ENCODE measurements at places on chromosomes 5 and 9.

DNA sequence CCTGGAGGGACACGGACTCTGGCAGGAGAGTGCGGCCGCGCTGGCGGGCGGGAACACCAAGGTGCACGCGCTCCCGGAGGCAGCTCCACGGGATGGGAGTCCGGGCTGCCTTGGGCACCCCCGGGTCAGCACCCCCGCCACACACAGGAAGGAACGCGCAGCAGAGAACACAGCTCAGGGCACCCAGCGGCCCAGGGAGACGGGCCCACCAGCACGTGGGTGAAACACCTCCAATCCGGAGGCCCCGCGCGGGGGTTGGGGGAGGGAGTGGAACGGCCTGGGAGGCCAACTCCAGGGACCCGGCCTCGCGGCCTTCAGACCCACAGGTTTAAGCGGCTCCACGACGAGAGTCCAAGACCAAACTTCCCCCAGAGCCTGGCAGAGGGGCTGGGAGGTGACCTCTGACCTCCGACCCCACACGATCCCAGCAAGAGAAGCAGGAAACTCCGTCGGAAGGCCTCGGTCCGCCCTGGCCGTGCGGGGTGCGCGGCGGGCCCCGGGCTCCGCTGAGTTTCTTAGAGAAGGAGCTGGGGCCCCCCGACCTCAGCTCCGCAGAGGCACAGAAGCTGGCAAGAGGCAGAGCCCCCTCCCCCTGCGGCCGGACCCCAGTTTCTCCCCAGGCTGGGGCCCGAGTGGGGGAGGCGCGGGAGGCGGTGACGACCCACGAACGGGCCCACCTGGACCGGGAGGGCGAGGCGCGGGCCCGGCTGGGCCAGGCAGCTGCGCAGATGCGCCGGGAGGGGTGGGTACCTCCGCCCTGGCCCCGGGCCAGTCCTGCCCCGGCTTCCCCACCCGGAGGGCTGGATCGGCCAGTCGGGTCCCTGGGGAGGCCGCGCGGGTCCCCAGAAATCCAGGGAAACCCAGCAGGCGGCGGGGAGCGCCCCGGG, 851 bp downstream of the NACC2 start:
- DNase-seq, result peak; percentile 51

DNA sequence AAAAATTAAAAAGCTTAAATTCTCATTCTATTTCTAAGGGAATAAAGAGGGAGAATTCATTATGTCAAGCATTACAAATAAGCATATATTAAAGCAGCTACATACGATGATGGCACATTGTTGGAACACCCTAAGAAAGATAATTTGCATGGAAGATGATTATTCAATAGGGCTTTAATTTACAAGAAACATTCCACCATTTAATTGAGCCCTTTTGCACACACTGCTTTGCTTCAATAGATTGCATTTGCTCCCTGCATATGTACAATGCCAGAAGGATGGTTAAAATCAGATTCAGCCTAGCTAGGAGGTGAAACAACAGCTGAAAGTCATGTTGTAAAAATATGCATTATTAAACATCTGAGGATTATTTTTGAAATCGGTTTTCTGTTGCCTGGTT, 21.8 kb downstream of the KIAA1958 start:
- DNase-seq, result no peak

DNA sequence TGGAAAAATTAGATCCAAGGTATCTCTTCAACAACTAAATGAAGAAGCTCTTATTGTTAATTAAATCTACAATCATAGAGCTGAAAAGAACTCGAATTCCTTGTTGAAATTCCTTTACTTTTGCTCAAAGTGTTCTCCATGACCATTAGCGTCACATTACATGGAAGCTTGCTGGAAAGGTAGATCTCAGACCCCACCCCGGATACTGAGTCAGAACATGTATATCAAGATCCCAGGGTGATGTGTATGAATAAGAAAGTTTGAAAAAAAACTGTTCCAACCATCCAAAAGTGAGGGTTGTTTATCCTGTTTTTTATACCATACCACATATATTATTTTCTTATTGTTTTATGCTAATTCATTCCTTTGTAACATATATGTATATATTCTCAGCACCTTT, 237.1 kb upstream of the PUM3 start:
- DNase-seq, result no peak

GRCh38 chr5:11684607-11685006, 219.6 kb downstream of the CTNND2 start:
- DNase-seq, result no peak

DNA sequence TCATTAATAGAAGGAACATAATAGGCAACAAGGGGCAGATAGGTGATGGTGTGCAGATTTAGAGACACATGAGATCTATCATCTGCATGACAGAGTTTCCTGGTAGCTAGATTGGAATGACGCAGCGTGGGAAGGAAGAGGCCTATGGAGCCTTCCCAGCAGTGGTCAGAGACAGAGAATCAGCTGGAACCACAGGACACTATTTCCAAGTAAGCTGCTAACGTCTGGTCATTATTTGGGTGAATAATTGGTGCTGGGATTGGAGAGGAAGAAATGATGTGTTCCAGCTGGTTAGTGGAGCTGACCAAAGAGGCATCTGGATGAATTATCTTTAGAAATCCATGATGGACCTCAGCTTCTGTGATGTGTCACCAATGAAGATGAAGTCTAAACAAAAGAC, 91.2 kb upstream of the PRR16 start:
- no peak for DNase-seq

All from stimulated activated CD8-positive, alpha-beta memory T cell treated with anti-CD3 and anti-CD28 coated beads, Interleukin-4, amount 100 ng/mL, for 1 hour (primary cell).